Thymus (tissue), 14 donors: ENCODE measurements at places on chromosomes 3 and 15. TPM values are rescaled to one million over a fixed set of nuclear protein-coding genes. Genes with fewer than 3 reads are reported as not detected.

- DNase-seq: no peak
Measured at GRCh38 chr3:153145454-153145853, 16.6 kb upstream of the RAP2B start.

DNA sequence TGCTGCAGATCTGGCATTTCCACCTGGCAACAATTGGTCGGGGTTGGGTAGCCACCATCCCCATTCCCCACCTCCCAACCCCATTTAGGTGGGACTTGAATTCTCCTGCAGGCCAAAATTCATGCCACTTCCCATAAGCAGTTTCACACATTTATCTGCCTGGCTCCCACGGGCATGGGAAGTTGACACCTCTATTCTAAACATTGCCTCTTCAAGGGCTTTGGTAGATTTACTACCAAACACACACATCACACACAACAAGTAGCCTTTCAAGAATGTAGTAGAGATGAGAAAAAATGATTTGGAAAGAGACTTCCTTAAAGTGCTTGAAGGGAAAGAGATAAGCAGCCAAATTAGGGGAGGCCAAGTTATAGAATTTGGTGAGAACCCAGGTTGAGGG, 30.9 kb downstream of the ZBTB38 start:
- no peak for DNase-seq

DNA sequence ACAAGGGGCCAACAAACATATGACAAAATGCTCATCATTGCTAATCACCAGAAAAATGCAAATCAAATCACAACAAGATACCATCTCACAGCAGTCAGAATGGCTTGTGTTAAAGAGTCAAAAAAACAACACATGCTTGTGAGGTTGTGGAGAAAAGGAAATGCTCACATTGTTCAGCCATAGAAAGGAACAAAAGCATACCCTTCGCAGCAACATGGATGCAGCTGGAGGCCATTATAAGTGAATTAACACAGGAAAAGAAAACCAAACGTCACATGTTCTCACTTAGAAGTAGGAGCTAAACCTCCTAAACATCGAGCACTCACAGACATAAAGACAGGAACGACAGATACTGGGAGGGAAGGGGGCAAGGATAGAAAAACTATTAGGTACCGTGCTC, 678.4 kb upstream of the GRM7 start:
- DNase-seq: no peak

GRCh38 chr3:194785315-194785714, 99.6 kb downstream of the FAM43A start:
- DNase-seq: no peak

DNA sequence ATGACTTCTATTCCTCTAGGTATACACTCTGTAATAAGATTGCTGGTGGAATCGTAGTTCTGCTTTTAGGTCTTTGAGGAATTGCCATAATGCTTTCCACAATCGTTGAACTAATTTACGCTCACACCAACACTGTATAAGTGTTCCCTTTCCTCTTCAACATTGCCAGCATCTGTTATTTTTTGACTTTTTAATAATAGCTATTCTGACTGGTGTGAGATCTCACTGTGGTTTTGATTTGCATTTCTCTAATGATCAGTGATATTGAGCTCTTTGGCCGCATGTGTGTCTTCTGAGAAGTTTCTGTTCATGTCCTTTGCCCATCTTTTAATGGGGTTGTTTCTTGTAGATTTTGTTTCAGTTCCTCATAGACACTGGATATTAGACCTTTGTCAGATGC, 12.8 kb downstream of the NXPE3 start:
- DNase-seq: no peak

DNA sequence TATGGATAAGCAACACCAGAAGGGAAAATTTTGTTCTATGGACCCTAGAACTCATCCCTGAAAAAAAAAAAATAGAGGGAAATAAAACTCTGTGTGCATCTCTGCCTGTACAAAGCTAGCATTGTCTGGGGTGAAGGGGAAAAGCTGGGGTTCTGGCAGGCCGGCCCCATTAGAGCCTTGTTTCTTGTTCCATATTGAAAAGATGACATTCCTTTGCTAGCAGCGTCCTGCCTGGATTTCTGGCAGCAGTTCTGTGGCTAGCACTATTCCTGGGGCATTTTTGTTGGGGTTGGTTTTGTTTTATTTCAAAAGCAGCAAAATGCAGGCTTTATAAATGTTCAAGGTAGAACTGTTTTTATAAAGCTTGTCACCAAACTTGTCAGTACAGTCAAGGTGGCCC, 45.2 kb downstream of the RARB start:
- no peak for DNase-seq

DNA sequence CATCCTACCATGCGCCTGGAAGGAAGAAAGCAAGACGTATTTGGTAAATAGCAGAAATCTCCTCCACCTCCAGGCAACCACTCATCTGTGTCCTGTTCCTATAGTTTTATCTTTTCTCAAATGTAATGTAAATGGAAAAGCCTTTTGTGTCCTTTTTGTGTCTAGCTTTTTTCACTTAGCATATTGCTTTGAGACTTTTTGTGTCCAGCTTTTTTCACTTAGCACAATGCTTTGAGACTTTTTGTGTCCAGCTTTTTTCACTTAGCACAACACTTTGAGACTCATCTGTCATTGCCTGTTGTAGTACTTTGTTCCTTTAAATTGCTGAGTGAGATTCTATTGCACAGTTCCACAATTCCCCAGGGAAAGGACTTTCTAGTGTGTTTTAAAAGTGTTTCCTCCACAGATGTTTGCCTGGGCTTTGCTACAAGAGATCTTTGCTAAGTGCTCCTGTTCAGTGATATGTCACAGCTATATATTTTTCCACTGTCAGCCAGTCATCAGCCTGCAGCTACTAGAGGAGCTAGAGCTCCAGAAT, 27.9 kb upstream of the MUC13 start:
- DNase-seq: no peak

GRCh38 chr3:99529265-99529664, 109.1 kb upstream of the COL8A1 start:
- DNase-seq: no peak

- DNase-seq: no peak
Measured at GRCh38 chr15:26971271-26972018, 464 bp downstream of the GABRG3 start.

- no peak for DNase-seq
Measured at GRCh38 chr3:53379898-53380297, 32.6 kb upstream of the DCP1A start.

DNA sequence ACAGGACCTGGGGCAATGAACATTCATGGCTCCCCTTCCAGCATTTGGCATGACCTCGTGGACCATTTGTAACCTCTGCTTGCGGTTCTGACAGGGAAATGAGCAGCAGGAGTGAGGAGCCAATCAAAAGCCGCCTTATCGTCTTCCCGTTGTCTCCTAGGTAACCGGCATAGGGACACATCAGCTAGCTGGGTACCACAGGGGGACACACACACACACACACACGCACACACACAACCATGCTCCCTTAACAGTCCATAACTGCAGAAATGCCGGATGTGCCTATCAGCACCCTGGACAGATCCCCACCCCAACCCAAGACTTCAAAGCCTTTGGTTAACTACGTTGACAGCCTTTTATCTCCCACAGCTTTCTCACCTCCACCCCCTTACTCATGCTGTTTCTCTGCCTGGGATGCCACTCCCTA, 53.4 kb upstream of the CCDC174 start:
- DNase-seq: peak; percentile 66

GRCh38 chr3:136194409-136195257, 1.5 kb downstream of the MSL2 start:
- DNase-seq: peak; percentile 61

- DNase-seq: no peak
Measured at GRCh38 chr3:177463863-177464262, 266.6 kb upstream of the TBL1XR1 start.

- DNase-seq: no peak
Measured at GRCh38 chr15:32872621-32873283, 154.9 kb downstream of the GREM1 start.

GRCh38 chr3:51727500-51727899, 20.6 kb downstream of the GRM2 start:
- no peak for DNase-seq

- DNase-seq: no peak
Measured at GRCh38 chr3:177382944-177383343, 185.7 kb upstream of the TBL1XR1 start.

GRCh38 chr3:191307341-191307740, 21.9 kb upstream of the CCDC50 start:
- DNase-seq: no peak

DNA sequence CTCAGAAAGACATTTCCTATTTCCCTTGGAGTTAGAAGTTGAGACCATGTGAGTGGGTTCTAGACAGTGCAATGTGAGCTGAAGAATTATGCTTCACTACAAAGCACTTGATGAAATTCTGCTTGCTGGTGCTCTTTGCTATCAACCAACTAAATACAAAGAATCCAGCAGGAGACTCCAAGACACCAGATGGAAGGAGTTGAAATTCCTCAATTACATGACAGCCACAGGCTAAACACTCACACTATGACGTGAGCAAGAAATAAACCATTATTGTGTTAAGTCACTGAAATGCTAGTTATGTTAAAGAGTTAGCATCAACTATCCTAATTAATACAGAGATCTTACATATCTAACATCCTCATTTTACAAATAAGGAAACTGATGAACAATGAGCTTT, 8.2 kb upstream of the MAP4 start:
- DNase-seq: no peak

DNA sequence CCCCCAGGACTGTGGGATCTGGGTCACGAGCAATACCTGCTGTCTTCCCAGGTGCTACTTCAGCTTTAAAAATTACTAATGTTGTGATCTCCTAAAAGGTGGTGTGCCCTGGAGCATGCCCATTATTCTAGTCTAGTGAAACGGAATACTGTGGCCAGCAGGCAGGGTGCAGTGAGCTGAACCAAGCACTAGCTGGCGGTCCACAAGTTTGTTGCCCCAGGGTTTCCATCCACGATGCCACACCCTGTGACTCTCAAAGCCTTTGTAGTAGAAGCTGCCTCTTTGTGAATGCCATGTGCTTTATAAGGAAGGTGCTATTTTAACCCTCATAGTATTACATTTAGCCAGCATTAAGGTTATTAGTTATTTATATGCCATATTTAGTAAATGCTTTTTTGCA, 49.1 kb downstream of the PXYLP1 start:
- DNase-seq: no peak

GRCh38 chr15:64560998-64561397, 100.6 kb downstream of the ZNF609 start:
- no peak for DNase-seq

GRCh38 chr15:29470794-29471193, 201.2 kb upstream of the NSMCE3 start:
- no peak for DNase-seq

- no peak for DNase-seq
Measured at GRCh38 chr15:60975952-60976351, 253.2 kb downstream of the RORA start.

GRCh38 chr3:38576131-38576525, 73.4 kb downstream of the SCN5A start:
- no peak for DNase-seq

Gene COL6A5
- 0.05 TPM for total RNA-seq

Gene TRPC1
- total RNA-seq: 3.1 TPM

Gene PARP16
- 7.9 TPM for total RNA-seq

Gene TRIM42
- total RNA-seq: not detected

Gene FBXO40
- total RNA-seq: under 0.01 TPM

Gene CKMT1A
- 0.14 TPM for total RNA-seq

Gene FGF12
- total RNA-seq: 0.19 TPM

Gene PATL2
- total RNA-seq: 2.2 TPM

Gene SOX14
- 0.09 TPM for total RNA-seq
